ENCODE measurements at places on chromosomes 1 and 21. TPM values are rescaled to one million over a fixed set of nuclear protein-coding genes. Genes with fewer than 3 reads are reported as not detected.

GRCh38 chr21:29656504-29657239 lies 283.1 kb downstream of the GRIK1 start:
- DNase-seq, result peak; percentile 88

DNA sequence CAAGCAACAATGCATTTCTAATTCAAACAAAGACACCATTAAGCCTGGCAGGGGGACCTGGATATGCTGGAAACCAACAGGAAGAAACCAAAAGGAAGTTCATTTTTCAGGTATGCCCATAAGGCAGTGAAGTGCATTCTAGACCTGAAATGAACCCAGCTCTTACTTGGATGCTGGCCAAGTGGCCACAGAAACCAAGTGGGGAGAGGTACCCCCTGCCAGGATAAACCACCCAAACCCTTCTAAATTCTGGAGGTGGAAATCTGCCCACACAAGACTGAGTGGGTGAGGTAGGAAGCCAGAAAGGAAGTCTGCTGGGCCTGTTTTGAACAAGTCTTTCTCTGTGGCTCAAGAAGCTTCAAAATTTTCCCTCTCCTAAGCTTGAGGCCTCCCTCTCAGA lies 2.6 kb downstream of the CD5L start:
- DNase-seq, result no peak

DNA sequence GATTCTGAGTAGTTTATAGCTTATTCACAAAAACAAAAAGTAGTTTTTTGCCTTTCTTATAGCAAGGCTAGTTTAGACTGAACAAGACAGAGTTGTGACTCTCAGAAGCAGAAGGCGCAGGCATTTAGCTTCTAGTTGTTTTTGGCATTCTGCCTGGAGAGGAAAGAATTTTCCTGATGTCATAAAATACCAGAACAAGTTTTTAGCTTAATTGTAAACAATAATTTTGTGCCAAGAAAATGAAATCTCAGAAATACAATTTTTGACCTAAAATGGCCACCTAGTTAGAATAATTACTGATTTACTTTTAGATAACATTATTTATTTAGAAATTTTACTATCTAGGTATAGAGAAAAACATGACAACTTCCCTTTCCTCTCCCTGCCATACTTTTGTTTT lies 1.0 kb downstream of the DNAJB4 start:
- peak; percentile 77 for DNase-seq

GRCh38 chr1:14952626-14953314 lies 200.8 kb upstream of the TMEM51 start:
- no peak for DNase-seq

- no peak for DNase-seq
These were observed 438.6 kb downstream of the OMA1 start for GRCh38 chr1:58107943-58108342.

DNA sequence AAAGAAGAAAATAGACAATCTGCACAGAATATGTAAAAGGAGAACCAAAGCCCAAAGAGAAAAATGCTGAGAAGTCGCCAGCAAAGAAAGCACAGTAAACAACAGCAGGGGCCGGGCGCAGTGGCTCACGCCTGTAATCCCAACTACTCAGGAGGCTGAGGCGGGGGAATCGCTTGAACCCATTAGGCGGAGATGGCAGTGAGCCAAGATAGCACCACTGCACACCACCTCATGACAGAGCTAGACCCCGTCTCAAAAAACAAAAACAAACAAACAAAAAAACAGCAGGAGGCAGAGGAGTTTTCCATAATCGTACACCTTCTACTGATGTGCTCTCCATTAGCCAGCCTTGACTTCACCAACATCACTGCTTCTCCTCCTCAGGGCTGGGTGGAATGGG lies 153.2 kb downstream of the LYPLAL1 start:
- DNase-seq, result no peak

Gene ECM1
- total RNA-seq, result 55.9 TPM

- DNase-seq, result peak; percentile 86
These were observed 51.8 kb upstream of the TARDBP start for GRCh38 chr1:10960411-10961299.

- no peak for DNase-seq
These were observed 60.4 kb downstream of the CC2D1B start for GRCh38 chr1:52305417-52306226.

DNA sequence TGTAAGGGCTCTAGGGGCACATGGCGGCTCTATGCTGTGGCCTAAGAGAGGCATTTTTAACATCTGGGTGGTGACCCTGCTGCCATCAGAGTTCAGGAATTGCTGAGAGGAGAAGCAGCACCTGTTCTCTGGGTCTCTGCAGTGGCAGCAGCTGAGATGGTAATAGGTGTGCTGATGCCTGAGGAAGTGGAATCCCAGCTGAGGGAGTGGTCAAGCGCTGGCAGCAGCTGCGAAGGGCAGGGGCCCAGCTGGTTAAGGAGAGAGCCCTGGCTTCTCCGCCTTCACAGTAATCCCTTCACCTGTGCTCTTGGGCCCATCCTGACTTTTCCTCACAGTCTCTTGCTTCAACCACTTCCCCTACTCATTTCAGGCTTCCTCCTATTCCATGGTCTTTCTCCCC lies 39.8 kb downstream of the GJA5 start:
- no peak for DNase-seq

Gene CENPL
- 34.3 TPM for total RNA-seq

GRCh38 chr1:115238336-115239147 lies 99.5 kb downstream of the NGF start:
- no peak for DNase-seq

GRCh38 chr1:206456577-206457370 lies 13.5 kb upstream of the IKBKE start:
- DNase-seq, result peak; percentile 39

- DNase-seq, result peak; percentile 65
These were observed 1.0 kb downstream of the NCDN start for GRCh38 chr1:35558374-35559316.

DNA sequence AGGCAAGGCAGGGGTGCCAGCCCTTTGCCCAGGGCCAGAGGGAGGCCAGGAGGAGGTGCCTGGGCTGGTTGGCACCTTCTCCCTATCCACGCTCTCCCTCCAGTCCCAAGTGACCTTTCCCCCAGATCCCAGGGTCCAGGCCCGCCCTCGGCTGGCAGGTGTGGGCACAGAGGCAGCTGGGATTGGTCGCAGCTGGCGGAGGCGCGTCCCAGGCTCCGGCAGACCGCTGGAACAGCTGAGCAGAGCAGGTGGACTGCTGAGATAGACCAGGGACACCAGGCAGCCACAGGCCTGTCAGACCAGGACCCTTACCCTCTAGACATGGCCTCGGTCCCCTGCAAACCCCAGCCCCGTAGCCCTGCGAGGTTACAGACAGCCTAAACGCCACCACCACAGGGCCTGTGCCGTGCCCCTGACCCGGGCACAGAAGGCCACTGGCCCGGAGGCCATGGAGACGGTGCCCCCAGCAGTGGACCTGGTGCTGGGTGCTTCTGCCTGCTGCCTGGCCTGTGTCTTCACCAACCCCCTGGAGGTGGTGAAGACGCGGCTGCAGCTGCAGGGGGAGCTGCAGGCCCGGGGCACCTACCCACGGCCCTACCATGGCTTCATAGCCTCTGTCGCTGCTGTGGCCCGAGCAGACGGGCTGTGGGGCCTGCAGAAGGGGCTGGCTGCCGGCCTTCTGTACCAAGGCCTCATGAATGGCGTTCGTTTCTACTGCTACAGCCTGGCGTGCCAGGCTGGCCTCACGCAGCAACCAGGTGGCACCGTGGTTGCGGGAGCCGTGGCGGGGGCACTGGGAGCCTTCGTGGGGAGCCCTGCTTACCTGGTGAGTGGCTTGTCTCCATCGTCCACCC lies at the start of gene SLC25A34:
TSS of gene SLC25A34 (plus strand) at position 221 of the 854 bp plus-strand sequence. CDS start at position 449, 228 bp downstream.
- DNase-seq, result no peak

Gene SLC19A2
- total RNA-seq, result 9.9 TPM

Gene TMEM35B
- 10.6 TPM for total RNA-seq

DNA sequence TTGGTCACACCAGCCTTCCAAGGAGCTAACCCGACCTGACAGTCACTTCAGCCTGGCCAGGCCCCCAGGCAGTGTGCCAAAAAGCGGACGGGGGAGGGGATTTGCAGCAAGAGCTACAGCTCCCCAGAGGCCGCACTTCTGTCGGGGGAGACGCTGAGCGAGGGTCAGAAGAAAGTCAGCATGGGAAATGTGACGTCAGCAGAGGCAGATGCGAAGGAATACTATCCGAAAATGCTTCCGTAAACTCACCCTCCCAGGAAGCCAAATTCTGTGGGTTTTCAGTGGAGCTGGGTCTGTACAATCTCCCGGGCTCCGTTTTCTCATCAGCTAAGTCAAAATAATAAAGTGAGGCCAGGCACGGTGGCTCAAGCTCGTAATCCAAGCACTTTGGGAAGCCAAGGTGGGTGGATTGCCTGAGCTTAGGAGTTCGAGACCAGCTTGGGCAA lies 28.5 kb upstream of the ECE1 start:
- DNase-seq, result peak; percentile 56

DNA sequence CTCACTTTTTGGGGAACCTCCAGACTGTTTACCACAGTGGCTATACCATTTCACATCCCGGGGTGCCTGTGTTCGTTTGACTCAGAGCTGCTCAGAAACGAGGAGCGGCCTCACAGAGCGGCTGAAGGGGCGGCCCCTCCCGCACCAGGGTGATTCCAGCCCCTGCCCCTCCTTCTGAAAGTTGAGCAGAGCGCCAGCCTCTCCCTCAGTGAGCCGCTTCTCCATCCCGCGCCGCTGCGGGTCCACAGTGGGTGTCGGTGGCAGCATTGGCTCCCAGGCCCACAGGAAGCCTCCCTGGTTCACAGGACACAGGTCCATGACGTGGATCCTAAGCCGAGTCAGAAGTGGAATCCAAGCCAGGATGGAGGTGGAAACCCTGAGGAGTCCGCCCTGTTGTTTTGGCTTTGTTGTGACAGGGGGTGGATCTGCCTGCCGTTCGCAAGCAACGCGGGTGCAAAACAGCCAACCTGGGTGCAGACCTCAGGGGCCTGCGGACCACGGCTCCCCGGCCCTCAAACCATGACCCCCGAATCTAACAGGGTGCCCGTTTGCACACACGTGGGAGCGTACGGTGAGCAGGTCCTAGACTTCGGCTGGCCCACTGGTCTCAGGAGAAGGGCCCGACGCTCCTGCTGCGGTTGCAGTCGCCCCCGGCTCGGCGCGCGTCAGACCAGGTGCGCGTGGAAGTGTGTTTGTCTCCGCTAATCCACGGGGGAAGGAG lies 186.8 kb upstream of the ARHGEF16 start:
- DNase-seq, result no peak

Gene TIE1
- total RNA-seq, result not detected

GRCh38 chr1:181592255-181592859 lies 109.0 kb downstream of the CACNA1E start:
- no peak for DNase-seq

DNA sequence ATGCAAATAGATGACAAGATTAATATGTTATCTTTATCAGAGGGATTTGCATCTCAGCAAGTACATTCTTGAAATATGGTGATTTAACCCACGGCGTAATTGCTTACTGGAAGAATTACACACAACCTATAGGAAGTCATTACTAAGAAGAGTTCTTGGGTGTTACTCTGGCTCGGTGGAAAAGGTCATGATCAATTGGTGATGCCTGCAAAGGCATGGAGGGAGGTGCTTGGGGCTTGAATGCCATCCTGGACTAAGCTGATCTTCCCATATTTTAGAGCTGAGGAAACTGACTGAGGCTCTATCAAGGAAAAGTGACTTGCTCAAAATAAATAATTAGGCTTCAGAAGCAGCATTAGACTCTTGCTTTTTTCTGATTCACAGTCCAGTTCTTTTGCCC lies 137.5 kb upstream of the JUN start:
- no peak for DNase-seq

Gene SFN
- total RNA-seq, result not detected

GRCh38 chr1:3630914-3631313 lies 6.1 kb downstream of the TPRG1L start:
- no peak for DNase-seq

- no peak for DNase-seq
These were observed 33.7 kb downstream of the NFASC start for GRCh38 chr1:204904228-204904810.

DNA sequence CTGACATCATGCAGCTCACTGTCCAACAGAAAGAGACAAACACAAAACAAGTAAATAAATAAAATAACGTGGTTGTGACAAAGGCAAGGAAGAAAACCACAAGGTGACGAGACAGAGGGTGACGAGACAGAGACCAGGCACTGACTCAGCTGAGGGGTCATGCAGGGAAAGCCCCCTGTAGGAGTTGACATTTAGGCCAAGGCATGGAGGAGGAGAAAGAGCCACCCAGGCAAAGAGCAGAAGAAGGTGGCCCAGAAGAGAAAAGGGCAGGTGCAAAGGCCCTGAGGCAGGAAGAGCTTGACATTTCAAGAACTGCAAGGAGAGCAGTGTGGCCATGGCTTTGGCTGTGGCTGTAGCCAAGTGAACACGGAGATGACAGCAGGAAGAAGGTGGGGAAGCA lies 65.1 kb upstream of the ID3 start:
- no peak for DNase-seq

- DNase-seq, result no peak
These were observed 63.5 kb downstream of the DISC1 start for GRCh38 chr1:231690059-231690458.

GRCh38 chr1:109816975-109817535 lies 53.3 kb upstream of the EPS8L3 start:
- DNase-seq, result no peak

GRCh38 chr21:38819051-38819718 lies 13.5 kb downstream of the ETS2 start:
- DNase-seq, result no peak

- DNase-seq, result no peak
These were observed at the start of gene CNR2 for GRCh38 chr1:23913212-23913880. CNR2 (minus strand) TSS chr1:23913362; CDS start chr1:23875617, 37,745 bp downstream.

DNA sequence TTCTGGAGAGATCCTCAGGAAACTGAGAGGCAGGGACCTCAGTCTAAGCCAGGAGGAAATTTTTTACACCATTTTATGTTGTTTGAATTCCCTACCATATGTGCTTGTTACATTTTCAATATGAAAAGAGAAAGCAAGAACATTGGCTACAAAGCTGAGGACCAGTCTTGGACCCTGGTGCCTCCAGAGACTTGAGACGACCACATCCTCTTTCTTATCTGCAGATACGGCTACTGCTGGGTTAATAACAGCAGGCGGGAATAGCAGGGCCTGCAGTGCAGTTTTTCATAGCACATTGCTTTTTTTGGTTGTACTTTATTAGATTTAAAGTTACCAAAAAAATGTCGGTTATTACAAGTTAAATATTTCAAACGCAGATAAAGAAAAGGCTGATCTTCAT lies 3.9 kb downstream of the KDM4A start:
- DNase-seq, result no peak

- DNase-seq, result no peak
These were observed 11.7 kb downstream of the ADAMTS1 start for GRCh38 chr21:26833460-26833939.

- DNase-seq, result no peak
These were observed 365.5 kb upstream of the ESRRG start for GRCh38 chr1:217088521-217089284.

Gene TMEM51
- 1.7 TPM for total RNA-seq

GRCh38 chr1:47985018-47985417 lies 12.2 kb downstream of the TRABD2B start:
- DNase-seq, result no peak

DNA sequence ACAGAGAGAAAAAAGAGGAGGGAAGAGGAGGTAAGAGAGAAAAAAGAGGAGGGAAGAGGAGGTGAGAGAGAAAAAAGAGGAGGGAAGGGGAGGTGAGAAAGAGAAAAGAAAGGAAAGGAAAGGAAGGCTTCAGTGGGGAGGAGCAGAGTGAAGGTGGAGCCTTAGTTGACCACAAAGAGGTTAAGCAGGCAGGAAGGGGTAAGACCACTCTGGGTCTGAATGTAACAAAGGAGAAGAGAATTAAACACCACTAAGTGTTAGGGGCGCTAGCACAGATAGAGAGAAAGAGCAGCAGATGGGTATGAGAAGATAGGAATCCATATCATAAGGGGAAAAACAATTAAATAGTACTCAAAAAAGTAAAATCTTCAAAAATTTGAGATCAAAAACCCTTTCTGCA lies 6.6 kb downstream of the PTPN14 start:
- DNase-seq, result no peak

Measured in A673 (cell line).